ENCODE measurements at places on chromosomes 5 and 9.

DNA sequence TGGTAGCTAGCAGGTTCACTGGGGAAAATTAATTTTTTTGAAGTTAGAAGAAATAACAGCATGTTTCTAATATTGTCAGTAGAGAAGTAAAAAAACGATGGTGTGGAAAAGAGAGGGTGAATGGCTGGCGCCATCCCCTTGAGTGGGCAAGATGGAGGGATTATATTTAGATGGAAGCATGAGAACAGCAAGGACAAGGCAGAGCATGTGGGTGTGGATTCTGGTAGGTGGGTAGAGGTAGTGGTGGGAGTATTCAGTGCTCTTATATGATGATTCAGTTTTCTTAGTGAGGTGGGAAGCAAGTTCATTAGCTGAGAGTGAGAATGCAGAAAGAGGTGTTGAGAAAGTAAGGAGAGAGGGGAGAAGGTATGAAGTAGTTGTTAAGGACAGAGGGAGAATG is 188.1 kb downstream of the GABRB2 start:
- no peak for DNase-seq

- no peak for DNase-seq
Observed at GRCh38 chr9:21801683-21802417, 586 bp upstream of the MTAP start.

GRCh38 chr5:136022965-136023364 is 5.8 kb upstream of the TGFBI start:
- no peak for DNase-seq

DNA sequence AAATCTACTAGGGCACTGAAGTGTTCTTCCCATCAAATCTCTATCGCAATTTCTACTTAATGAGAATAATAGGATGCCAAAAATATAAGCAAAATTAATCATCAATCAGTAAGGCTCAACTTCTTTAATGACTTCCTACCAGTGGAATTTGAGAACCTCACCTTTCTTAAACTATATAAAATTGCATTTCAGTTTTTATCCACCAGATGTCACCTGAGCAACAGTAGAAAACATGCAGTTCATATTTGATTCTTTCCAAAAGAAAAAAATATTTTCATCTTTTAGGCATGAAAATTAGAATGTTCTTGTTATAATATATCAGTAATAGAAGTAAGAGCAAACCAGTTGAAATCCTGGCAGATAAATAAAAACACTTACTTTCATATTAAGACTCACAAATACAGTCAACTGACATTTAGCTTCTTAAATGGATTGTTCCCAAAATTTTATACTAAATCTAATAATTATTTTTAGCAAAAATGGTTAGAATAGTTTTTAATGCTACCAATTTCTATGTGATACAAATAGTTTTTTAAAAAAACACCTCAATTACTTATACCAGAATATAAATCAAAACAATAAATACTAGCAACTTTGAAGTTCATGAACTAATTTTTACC is 13.4 kb upstream of the CCDC112 start:
- no peak for DNase-seq

GRCh38 chr9:4553951-4554381 is 63.7 kb downstream of the SLC1A1 start:
- no peak for DNase-seq

GRCh38 chr5:178899289-178899688 is 3.6 kb downstream of the ZFP2 start:
- no peak for DNase-seq

- no peak for DNase-seq
Observed at GRCh38 chr5:3391210-3391609, 204.4 kb upstream of the IRX1 start.

DNA sequence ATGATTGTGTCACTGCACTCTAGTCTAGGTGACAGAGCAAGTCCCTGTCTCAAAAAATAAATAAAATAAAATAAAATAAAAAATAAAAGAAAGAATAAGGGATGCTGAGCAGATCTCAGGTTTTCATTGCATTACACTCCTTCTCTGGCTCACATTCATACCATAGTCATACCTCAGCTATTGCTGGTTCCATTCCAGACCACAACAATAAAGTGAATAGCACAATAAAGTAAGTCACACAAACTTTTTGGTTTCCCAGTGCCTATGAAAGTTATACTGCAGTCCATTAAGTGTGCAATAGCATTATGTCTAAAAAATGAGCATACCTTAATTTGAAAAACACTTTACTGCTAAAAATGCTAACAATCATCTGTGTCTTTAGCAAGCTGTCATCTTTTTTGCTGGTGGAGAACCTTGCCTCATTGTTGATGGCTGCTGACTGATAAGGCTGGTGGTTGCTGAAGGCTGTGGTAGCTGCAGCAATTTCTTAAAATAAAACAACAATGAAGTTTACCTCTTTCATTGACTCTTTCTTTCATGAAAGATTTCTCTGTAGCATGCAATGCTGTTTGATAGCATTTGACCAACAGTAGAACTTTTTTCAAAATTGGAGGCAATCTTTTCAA is 415.7 kb downstream of the ZNF608 start:
- DNase-seq = no peak
